ENCODE measurements at places on chromosomes 13 and 19.

- DNase-seq: no peak
Measured at GRCh38 chr13:76733671-76734070, 152.5 kb downstream of the KCTD12 start.

DNA sequence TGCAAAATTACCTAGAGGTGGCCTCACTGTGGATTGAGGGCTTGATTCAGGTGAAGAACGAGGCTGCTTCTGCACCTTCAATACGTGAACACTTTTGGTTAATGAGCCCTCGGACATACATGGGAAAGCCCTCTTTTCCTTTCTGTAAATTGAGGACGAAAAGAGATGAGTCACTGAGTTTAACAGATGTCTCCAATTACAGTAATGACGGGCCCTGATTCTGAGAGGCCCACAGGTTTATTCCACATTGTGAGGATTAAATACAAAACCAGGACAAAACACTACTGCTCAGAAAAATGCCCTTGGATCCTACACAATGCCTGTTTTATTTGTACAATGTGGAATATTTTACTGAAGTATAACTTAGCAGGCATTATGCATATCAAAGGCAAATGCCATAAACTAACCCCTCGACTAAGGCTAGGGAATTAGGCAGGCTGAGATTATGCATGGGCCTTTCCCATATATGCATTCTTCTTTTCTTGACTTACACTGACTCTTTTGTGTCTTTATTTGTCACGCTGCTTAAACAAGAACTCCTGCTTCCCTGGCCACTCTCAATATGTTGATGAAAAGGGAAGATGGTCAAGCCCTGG lies 819.9 kb downstream of the OLFM4 start:
- DNase-seq: no peak

DNA sequence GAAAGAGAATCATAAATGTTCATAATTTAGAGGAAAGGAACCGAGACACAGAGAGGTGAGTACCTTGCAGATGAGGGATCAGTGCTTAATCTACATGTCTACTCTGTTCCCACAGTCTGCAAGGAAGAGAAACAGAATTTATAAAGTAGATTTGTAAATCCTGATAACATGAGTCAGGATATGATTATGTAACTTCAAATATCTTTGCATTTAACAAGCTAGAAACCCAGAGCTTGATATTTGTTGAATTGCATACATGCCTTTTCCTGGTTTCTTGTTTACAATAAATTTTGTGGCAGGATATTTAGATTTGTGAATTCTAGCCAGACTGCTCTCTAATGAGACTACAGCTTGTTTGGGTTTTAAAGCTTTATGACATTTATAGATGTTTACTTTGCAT lies 219.2 kb downstream of the ENOX1 start:
- no peak for DNase-seq

DNA sequence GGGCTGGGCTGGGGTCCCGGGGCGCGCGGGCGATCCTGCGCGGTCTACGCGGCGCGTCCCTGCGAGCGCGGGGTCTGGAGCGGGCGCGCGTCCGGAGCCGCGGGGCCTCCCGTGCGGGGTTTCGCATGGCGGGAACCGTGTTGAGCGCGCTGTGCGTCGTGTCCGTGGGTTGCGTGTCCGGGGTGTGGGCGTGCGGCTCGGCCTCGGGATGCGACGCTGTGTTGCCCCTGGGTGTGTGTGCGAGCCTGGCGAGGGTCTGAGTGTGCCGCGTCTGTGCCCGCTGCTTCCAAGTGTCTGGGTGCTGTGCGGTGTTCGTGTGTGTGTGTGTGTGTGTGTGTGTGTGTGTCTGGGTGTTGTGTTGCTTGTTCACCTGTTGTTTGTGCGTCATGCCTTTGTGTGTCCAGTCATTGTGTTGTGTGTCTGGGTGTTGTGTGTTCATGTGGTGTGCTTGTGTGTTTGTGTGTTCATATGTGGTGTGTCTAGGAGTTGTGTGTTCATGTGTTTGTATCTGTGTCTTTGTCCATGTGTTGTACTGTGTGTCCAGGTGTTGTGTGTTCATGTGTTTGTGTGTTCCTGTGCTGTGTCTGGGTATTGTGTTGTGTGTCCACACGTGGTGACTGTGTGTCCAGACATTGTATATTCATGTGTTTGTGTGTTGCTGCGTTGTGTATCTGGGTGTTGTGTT lies 552 bp downstream of the PLK5 start:
- no peak for DNase-seq

DNA sequence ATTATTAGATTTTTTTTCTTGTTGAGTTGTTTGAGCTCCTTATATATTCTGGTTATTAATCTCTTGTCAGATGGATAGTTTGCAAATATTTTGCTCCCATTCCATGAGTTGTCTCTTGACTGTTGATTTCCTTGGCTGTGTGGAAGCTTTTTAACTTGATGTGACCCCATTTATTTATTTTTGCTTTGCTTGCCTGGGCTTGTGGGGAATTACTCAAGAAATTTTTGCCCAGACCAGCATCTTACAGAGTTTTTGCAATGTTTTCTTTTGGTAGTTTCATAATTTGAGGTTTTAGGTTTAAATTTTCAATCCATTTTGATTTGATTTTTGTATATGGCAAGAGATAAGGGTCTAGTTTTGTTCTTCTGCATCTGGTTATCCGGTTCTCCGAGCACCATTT lies 124.7 kb downstream of the PCCA start:
- DNase-seq: no peak

DNA sequence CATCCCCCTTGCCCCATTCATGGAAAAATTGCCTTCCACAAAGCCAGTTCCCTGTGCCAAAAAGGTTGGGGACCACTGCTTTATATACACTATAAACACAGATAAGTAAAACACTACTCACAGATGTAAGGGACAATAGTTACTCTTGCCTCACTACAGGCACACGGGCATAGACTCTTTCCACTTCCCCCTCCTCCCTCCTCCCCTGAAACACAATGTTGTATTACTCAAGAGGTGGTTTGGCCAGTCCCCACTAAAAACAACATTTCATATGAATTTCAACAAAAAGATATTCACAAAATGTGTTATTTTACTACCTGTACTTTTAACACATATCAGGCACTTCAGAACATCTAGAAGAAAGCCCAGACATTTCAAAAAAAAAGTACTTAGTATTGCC lies 45.1 kb downstream of the EPSTI1 start:
- DNase-seq: no peak

- DNase-seq: no peak
Measured at GRCh38 chr13:112574416-112574815, 13.5 kb downstream of the TUBGCP3 start.

GRCh38 chr13:112822851-112823250 lies 133.0 kb downstream of the ATP11A start:
- DNase-seq: no peak

DNA sequence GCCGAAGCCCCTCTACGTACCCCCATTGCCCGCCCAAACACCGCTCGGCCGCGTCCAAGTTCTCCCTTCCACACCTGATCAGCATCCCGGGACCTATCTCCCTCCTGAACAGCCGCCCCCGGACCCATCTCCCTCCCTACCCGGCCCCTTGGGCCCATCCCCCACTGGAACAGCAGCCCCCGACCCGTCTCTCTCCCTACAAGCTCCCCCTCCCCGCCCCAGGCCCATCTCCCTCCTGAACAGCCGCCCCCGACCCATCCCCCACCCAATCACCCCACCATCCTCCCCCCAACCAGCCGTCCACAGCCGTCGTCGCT lies 610 bp downstream of the ZSCAN1 start:
- no peak for DNase-seq

GRCh38 chr13:35389535-35389934 lies 87.0 kb downstream of the MAB21L1 start:
- no peak for DNase-seq

GRCh38 chr13:74287724-74288169 lies 153.5 kb upstream of the KLF12 start:
- DNase-seq: peak; percentile 92

DNA sequence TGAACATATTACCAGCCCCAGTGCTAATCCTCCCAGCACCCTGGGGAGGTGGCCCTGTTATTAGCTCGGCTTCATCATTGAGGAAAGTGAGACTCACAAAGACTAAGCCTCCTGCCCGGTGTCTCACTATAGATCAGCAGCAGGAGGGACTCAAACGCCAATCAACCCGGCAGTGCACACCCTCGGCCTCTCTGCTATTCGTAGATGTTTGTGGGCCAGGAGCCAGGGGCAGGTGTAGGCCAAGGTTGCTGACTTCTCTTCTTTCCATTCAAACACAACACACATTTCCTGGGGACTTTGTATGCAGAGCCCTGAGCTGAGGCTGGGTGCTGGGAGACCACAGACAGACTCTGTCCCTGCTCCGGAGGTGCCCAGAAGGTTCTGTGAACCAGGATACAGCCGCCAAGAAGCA lies 9.4 kb upstream of the SBK3 start:
- DNase-seq: no peak

DNA sequence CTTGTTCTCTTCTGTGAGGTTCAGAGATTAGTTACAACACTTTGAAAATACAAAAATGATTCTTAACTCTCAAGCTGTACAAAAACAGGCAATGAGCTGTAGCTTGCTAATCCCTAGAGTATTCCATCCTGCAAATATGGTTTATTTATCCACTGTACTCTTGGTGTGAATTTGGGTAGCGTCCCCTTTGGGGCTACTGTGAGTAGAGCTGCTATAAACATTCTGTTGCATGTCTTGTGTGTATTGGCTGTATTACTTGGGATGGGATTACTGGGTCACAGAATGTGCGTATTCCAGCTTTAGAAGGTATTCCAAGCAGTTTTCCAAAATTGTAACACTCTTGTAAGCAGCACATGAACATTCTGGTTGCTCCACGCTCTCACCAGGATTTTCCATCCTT lies 33.5 kb downstream of the GPR12 start:
- DNase-seq: no peak

- peak; percentile 52 for DNase-seq
Measured at GRCh38 chr13:28753208-28753892, 34.6 kb upstream of the SLC46A3 start.

DNA sequence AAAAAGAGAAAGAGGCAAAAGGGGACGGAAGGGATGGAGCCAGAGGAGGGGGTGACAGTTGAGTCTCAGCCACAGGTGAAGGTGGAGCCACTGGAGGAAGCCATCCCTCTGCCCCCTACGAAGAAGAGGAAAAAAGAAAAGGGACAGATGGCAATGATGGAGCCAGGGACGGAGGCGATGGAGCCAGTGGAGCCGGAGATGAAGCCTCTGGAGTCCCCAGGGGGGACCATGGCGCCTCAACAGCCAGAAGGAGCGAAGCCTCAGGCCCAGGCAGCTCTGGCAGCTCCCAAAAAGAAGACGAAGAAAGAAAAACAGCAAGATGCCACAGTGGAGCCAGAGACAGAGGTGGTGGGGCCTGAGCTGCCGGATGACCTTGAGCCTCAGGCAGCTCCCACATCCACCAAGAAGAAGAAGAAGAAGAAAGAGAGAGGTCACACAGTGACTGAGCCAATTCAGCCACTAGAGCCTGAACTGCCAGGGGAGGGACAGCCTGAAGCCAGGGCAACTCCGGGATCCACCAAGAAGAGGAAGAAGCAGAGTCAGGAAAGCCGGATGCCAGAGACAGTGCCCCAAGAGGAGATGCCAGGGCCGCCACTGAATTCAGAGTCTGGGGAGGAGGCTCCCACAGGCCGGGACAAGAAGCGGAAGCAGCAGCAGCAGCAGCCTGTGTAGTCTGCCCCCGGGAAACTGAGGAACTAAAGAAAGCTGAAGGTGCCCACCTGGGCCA lies 2.5 kb downstream of the POLR1G start:
- no peak for DNase-seq

DNA sequence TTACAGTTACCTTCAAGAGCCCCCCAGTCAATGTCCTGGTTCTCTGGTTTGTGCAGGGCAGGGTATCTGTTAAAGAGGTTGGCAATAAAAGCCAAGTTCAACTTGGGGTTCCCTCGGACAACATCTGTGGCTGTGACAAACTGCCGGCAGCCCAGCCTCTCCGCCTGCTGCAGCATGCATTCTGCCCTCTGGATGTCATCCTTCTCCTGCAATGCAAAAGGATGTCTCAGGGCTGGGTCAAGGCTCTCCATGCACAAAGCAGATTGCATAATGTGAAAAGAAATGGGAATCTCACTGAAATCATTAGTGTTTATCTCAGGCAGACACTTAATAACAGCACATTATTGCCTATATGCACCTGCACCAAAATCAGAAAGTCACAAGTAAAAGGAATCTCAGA lies 35.1 kb downstream of the LCP1 start:
- DNase-seq: no peak

GRCh38 chr13:100541897-100542825 lies 46.4 kb downstream of the GGACT start:
- DNase-seq: no peak

DNA sequence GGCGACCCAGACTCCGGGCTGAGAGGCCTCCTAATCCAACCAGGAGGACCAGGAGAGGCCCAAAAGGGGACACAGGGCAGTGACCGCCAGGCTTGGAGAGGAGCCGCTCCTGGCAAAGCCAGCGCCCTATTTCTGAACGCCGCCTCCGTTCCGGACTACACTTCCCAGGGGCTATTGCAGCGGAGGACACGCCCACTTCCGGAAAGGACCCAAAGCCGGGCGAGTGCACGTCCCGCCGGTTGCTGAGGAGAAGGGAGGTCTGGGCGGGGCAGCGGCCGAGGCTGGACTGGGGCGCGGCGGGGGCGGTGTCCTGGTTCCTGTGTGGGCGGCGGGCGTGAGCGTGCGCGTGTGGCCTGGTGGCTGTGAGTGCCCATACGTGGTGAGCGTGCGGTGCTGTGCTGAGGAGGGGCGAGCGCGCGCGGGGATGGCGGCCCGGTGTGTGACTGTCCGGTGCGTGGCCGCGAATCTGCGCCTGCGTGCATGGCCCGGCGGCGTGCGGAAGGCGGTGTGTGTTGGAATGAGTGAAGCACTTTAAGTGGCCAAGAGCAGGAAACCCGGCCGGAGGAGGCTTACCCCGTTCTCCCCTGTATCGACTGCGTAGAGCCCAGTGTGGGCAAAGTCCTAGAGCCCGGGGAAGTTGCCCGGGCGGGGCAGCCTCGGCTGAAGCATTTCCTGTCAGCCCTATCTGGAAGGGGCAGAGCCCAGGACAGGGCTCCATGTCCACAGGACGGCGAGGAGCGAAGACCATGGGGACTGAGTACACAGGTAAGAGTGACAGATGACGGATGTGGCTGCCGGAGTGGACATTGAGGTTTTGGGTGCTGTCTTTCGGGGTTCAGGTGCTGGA lies at the start of gene ZNF470:
TSS of gene ZNF470 (plus strand) at position 195 of the 847 bp plus-strand sequence. CDS start 2,844 bp downstream, outside the sequence.
- DNase-seq: peak; percentile 97

GRCh38 chr13:30004204-30004603 lies 153.8 kb upstream of the UBL3 start:
- DNase-seq: no peak

GRCh38 chr13:112969692-112970338 lies 801 bp downstream of the MCF2L start:
- DNase-seq: no peak

DNA sequence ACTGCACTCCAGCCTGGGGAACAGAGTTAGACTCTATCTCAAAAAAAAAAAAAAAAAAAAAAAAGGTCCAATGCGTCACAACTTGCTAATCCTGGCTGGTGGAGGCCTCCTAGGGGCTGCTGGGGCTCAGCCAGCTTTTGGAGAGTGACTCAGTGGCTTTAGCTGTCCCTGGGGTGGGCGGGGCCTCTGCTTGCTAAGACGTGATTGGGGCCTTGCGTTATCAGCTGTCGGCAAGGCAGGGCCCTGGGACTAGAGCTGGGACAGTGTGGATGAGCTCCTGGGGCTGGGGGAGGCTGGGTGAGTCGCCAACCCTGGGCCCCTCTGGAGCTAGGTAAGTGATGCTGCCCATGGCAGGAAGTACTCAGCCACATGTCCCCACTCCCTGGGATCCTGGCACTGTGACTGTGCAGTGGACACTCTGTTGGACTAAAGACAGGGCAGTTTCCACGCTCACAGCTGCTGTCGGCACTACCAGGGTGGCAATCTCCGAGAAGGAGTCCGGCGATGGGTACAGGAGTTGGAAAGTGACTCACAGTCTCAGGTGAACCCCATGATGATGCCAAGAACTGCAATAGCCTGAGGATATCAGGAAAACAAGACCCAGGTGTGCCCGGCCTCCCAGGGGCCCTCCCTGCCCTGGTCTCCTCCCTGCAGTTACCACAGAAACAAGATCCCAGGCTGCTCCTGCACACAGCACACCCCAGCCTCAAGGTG lies 32.2 kb downstream of the F2RL3 start:
- DNase-seq: no peak
